ENCODE measurements at places on chromosomes 7 and 10. TPM values are rescaled to one million over a fixed set of nuclear protein-coding genes. Genes with fewer than 3 reads are reported as not detected.

- DNase-seq, result peak; percentile 67
These were observed at the start of gene ADAM12 for GRCh38 chr10:126387931-126388911. Gene ADAM12, minus strand, starts transcription at chr10:126388477. Its CDS starts 332 bp downstream, at chr10:126388145.

DNA sequence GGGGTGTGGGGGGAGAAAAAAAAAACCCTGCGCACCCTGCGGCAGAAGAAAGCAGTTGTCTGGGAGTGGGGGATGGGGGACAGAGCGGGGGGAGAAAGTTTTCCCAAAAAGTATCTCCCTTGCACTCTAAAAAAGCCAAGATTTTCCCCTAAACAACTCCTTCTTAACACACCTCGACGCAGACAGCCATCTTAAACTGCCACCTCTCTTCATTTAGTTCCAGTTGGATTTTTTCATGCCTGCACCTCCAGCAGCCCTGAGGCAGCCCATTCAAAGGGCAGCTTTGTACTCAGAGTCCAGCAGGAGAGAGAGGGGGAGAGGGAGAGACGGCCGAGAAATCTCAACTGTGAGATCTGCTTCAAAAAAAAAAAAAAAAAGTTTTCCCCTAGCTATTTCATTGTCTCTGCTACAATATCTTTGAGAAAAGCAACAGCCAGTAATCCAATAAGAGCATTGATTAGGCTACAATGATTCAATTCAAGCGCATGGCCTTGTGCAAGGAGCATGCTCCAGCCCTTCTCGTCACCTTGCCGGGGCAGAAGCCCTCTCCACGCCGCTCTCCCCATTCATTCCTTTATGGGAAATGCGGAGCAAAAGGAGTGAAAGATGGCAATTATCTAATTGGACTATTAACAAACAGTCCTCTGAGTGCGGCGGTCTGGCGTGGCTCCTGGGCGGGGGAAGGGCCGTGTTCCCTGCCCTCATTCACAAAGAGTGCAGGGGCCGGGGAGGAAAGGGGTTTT, 939 bp upstream of the VAX1 start:
- DNase-seq, result no peak

DNA sequence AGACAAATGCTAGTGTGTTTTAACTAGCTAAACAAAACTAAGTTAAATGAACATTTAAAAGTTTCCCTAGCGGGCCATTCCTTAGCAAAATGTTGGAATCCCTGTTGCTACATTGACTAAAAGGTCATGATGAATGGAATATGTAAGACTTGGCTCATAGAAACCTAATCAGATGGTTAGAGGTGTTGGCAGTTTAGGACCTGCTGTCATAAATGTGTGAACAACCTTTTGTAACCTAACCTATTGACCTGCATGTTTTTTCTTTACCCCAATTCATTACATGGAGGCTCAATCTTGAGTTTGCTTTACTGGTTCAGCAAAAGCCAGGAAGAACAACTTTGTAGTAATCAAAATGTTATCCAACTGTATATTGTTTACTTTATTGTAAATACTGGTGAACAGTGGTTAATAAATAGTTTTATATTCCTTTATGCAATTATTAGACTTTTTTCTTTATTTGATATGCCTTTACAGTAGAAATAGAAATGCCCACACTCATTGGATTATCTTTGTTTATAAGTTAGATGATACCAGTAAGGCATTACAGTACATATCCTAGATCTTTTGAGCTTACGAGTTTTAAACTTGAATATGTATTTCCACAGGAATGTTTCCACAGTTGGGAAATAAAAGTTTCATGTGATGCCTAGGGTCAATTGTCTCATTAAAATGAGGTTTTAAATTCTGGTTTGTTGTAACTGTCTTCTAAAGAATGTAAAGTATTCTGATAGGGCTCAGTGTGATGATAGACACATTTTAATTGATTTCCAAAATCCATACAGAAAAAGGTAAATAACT, 11.6 kb downstream of the CBX3 start:
- DNase-seq, result no peak

- DNase-seq, result no peak
These were observed 78.6 kb downstream of the TRRAP start for GRCh38 chr7:98956937-98957336.

DNA sequence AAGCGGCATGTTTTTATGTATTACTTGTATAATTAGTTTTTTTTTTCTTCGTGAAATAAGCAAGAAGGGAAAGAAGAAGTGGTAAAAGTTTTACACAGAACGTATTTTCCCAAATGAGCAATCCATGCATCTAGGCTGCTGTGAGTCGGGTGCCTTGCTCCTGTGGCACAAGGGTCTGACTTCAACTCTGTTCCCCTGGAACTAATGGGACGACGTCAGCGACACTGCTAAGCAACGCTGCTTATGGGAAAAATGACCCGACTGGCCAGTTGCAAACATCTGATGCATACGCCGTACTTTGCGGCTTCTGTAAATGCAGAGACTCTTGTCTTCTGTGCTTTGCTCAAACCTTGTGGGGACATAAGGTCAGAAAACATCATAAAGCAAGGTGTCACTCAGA, 66.3 kb downstream of the MPP7 start:
- DNase-seq, result no peak

DNA sequence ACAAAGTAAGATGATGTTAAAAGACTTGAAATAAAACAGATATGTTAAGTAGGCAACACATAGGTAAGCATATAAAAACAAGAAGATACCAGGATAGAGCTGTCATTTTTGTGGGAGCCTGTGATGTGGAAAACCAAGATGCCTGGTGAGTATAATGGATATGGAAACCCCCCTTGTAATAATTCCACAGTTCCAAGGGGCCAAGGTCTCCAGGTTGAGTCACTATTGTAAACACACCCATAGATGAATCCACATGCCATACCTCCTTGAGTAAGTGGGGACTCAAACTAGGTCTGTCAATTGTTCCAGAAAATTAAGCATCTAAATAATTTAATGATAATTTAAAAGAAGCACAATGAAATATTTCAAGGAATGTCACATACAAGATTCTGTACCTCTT, 15.9 kb downstream of the CAV1 start:
- no peak for DNase-seq

DNA sequence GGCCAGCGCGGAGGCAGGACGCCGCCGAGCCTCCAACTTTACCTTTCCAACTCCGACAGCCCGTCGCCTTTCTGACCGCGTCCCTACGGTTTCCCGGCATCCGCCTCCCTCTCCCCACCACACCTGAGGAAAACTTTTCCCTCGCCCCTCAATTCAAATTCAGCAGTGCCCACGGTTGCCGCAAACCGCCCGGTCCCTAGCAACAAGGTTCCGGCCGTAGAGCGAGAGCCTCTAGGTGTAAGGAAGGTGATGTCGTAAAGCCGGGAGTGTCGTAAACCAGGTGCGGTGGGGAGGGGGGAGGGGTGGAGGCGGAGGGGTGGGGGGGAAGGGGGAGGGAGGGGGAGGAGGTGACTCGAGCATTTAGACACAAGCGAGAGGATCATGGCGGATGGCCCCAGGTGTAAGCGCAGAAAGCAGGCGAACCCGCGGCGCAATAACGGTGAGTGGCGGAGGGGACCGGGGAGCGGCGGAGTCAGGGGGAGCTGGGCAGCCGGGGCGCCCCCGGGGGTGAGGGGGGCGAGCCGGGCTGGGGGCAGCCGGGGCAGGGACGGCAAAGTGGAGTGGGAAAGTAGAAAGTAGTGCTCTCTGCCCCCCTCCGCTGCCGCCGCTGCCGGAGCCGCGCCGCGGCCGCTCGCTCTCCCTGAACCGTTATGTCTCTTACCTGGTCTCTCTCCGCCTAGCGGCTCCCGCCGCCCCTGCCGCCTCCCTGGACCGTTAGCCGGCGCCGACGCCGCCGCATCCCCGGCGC, at the start of gene ZEB1:
Gene ZEB1 (plus strand): TSS at position 363 of the 748 bp plus-strand sequence. CDS start 19 bp downstream, at position 382.
- peak; percentile 90 for DNase-seq

- no peak for DNase-seq
These were observed 211.4 kb downstream of the SEC23IP start for GRCh38 chr10:120103738-120104560.

DNA sequence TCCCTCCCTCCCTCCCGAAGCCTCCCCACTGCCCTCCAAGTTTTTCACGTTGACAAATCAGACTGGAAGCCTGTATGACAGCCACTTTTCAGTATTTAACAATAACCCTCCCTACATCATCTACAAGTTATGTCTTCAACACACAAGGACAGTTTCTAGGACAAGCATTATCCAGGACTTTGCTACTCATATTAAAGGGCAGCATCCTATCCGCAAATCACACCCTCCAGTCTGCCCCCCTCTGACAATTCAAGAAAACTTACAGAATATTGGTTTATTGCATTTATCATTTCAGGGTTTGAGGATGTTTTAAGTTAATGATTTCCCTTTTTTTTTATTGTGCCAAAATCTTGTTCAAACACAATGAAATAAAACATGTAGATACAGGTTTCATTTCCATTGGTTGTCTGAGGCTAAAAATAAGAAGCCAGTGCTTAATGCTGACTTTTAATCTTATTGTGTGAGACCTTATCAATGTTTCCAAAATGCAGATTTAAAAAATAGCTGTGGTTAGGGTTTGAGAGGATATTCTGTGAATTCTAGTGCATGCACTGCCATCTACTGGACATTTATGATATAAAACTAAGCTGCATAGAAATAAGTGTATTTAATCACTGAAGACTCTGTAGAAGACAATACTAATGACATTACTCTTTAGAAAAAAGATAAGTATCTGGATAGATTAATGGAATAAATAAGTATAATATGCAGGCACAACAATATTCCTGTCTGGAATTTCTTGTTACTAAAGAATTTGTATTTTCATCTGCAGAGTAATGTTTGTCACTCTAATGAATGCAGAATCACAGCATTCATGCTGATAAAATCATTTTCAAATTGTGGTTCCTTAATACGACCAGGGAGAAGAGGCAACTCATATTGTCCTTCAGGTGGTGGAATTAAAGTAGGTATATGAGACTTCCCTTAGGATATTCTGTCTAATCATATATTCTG, 64.1 kb downstream of the CAV1 start:
- DNase-seq, result peak; percentile 87

DNA sequence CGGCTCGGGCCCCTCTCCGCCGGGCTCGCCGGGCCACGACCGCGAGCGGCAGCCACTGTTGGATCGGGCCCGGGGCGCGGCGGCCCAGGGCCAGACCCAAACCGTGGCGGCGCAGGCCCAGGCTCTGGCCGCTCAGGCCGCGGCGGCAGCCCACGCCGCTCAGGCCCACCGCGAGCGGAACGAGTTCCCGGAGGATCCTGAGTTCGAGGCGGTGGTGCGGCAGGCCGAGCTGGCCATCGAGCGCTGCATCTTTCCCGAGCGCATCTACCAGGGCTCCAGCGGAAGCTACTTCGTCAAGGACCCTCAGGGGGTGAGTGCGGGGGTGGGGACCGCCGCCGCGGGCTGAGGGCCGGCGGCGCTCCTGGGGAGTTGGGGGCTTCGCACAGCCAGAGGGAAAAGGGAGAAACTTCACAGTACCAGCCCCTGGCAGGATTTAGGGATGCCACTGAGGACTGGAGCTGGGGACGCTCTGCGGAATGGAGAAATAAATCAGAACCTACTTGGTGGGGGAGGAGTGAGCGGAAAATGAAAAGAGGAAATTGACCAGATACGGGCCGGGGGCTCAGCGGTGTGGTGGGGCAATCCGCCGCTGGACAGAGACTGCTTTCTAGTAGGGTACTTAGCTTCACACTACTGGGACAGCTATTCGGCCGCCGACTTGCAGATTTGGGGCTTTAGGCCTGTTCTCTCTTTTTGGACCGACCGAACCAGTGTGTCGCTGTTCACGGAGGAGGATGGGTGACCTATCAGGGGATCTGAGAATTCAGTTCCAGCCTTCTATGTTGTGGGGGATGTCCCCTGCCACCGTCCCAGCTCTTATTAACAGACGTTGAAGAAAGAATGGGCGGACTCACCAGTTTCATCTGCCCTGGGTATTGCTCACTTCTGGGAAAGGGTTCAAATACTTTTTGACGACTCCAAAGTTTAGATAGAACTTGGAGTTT, 669 bp downstream of the PI4K2A start:
- peak; percentile 32 for DNase-seq

GRCh38 chr7:158295966-158296797, 291.4 kb downstream of the PTPRN2 start:
- DNase-seq, result no peak

- no peak for DNase-seq
These were observed 39.8 kb downstream of the PSMC2 start for GRCh38 chr7:103387242-103387641.

GRCh38 chr7:158001621-158002320, 585.9 kb downstream of the PTPRN2 start:
- no peak for DNase-seq

GRCh38 chr7:66055321-66055956, 20.2 kb upstream of the ASL start:
- DNase-seq, result peak; percentile 55

DNA sequence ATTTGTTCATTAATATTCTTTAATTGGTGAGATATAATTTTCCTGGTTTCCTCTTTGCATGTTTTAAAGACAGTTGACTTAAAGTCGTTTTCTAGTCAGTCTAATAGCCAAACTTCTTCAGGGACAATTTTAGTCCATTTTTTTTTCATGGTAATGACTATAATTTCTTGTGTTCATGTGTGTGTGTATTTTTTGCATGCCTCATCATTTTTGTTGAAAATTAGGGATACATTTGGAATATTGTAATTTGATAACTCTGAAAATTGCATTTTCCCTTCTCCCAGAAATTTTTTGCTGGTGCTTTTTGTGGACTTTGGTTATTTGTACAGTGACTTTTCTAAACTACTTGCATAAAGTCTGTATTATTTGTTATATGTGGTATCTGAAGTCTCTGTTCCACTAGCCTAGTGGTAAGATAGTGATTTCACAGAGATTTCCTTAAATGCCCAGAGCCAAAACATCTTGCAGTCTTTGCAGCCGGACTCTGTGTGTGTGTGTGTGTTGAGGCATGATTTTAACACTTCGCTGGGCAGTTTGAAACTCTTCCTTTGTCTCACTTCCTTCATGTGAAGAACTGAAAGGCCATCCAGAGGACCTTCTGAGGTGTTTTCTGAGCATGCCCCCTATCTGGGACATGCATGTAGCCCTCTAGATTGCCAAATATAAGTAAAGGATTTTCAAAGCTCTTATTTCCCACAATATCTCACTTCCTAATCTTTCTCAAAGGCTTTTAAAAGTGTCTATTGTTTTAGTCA, 40.9 kb upstream of the ZNF365 start:
- no peak for DNase-seq

DNA sequence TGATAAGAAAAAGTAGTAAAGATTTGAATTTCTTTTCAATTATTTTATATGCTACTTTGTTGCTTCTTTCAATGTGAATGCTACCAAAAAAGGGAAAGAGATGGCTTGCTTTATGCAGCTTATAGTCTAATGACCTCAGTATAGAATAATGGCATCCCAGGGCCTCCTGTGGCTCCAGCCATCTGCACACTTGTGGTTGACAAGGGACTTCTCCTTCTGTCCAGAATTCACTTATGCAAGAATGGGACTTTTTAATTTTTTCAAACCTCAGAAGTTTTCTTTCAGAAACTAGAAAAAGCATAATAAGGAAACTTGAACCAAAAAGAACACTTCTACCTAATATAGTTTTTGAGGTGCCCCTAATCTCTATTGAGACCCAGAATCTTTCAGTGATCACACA, 310.9 kb downstream of the CTNNA3 start:
- no peak for DNase-seq

The MYO1G gene
- not detected for total RNA-seq

The GNAT3 gene
- not detected for total RNA-seq

The PAPOLB gene
- total RNA-seq, result 0.13 TPM

The PLCE1 gene
- total RNA-seq, result 6.7 TPM

The CYP2E1 gene
- total RNA-seq, result 0.52 TPM

The AHR gene
- total RNA-seq, result 93.2 TPM

The FERD3L gene
- total RNA-seq, result not detected

Measured in LHCN-M2 (cell line).